Substantia nigra (tissue), 51 donors: ENCODE measurements at places on chromosomes 6 and 20.

GRCh38 chr20:54691327-54691726 lies 215.9 kb downstream of the DOK5 start:
- DNase-seq = no peak

GRCh38 chr6:36631326-36632011 lies 37.3 kb downstream of the SRSF3 start:
- no peak for DNase-seq

DNA sequence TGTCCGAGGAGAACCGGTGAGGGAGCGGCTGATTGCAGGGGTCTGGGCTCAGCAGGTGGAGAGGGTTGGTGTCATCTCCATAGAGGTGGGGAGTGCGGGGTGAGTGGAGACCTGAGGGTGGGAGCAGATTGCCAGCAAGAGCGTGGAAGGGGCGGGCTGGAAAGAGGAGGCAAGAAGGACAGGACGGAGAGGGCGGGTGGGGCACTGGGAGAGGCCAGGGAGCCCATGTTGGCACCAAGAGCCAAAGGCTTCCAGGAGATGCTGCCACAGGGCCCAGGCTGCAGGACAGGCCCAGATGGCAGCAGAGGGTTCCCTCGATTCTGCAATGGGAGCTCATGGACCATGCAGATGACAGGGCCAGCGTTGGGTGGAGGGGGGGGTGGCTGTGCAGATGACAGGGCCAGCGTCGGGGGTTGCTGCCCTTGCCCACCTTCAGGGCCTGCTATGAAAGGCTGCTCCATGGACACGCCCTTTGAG lies 105.4 kb downstream of the TMEM242 start:
- DNase-seq = no peak

- DNase-seq = no peak
Observed at GRCh38 chr6:42411406-42411805, 40.3 kb downstream of the TRERF1 start.

DNA sequence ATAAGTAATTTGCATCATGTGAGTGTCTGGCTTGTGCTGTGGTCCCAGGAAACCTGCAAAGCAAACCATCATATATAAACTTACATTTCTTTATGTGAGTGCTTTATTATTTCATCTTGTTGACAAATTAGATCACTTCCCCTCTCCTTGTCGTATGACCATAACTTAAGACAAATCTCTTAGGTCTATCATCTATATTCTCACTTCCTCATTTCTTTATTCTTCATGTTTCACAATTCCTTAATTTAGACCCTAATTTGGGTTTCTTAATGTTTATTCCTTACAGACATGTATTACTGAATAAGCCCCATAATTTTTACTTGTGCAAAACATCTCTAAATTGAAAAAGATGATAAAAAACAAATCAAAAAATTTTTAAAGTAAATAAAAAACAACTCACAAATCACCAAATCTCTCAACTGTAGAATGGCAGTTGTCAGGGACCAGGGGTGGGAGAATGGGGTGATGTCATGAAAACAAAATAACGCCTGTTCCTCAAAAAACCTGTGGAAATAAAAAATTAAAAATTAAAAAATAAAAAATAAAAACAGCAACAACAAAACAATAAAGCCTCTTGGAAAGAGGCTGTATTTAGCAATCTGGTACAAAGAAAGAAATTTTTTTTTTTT lies 49.5 kb upstream of the FBXO30 start:
- DNase-seq = no peak

DNA sequence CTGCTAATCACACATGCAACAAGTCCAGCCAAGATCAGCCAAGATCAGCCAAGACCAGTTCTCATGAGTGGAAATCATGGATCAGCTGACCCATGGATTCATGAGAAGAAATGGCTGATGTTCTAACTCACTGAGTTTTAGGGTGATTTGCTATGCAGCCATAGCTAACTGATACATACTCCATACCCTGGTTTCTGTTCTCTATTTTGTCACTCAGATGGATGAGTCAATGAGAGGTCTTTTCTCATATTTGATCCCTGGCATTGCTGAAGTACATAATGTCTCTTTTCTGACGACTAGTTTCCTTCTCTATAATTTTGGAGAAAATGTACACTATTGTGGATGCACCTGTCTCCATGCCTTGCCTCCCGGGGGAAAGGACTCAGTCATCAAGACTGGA lies 118.4 kb upstream of the LY86 start:
- no peak for DNase-seq

- no peak for DNase-seq
Observed at GRCh38 chr6:67287566-67287965, 1347.5 kb upstream of the ADGRB3 start.

DNA sequence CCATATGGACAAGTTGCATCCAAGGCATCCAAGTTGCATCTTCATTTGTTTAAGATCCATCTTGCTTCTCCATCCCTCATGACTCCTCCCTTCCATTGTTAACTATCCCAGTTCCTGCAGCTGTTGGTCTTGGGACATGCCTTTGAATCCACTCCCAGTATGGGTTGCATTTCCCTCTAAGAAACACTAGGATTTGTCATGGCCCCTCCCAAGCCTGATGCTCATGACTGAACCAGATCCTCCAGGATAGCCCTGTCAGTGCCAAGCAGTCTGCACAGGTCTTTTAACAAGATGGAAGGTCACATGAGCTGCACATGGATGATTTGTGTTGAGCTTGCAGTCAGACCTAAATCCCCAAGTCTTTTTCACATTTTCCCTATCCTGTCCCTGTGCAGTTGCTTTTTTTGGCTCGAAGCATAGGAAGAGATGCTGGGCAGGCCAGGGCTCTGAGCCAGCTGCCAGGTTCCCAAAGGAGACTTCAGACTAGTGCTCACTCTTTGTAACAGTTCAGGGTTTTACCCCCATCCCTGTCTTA lies 4.2 kb downstream of the PPP2R5D start:
- no peak for DNase-seq

DNA sequence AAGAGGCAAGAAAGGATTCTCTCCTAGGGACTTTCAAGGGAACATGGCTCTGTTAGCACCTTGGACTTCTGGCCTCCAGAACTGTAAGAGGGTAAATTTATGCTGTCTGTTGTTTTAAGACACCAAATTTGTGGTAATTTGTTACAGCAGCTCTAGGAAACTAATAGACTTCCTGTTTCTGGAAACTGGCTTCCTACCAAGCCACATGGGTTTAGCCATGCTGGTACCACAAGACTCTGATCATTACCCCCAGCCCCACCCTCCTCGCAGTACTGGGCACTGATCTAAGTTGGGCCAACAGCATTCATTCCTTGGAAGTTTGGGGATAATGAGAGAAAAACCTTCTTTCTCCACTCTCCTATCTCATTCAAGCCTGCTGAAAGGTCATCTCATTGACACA lies 109.5 kb upstream of the SMLR1 start:
- DNase-seq = no peak

GRCh38 chr20:42531508-42531961 lies 658.2 kb downstream of the PTPRT start:
- no peak for DNase-seq

GRCh38 chr6:137957471-137957870 lies 90.4 kb downstream of the TNFAIP3 start:
- no peak for DNase-seq
